ENCODE measurements at places on chromosomes 3 and 15. TPM values are rescaled to one million over a fixed set of nuclear protein-coding genes. Genes with fewer than 3 reads are reported as not detected.
A peak's percentile ranks its signal among the peaks of the same experiment; 100 is the strongest.

- H3K4me1 ChIP-seq = no peaks in the 10 kb centered on the region
- H3K4me3 ChIP-seq = no peak overlapping the region
- H3K36me3 ChIP-seq = no peaks in the 10 kb centered on the region
- H3K27ac ChIP-seq = no peak overlapping the region
- H3K27me3 ChIP-seq = peaks cover 25% of the 10 kb centered on the region
Measured at GRCh38 chr15:91302588-91303439, 202.8 kb downstream of the SV2B start.

- H3K4me1 ChIP-seq = no peaks in the 10 kb centered on the region
- H3K27ac ChIP-seq = no peak overlapping the region
- H3K4me3 ChIP-seq = no peak overlapping the region
- no peaks in the 10 kb centered on the region for H3K36me3 ChIP-seq
- peaks cover 6% of the 10 kb centered on the region for H3K27me3 ChIP-seq
- no peak for DNase-seq
Measured at GRCh38 chr3:112273536-112273935, 20.5 kb downstream of the SLC9C1 start.

DNA sequence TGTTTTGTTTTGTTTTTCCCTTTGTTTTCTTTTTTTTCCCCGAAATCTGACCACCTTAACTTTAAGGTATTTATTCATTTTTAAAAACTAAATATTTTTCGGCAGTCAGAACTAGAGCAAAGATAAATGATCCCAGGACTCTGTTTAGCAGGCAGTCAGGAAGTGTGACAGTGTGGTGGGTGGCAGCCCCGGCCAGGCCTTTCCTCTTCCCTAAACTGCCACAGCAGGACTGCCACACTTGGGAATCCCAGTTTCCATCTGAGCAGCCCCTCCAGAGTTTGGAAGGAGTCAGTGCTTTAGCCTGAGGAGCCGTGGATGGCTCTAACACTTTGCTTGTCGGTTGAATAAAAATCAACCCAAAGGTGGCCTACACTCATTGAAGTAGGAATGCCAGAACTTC is 6.9 kb downstream of the CCRL2 start:
- H3K4me3 ChIP-seq = no peak overlapping the region
- H3K36me3 ChIP-seq = no peaks in the 10 kb centered on the region
- H3K4me1 ChIP-seq = peaks cover 2% of the 10 kb centered on the region
- no peak overlapping the region for H3K27ac ChIP-seq

DNA sequence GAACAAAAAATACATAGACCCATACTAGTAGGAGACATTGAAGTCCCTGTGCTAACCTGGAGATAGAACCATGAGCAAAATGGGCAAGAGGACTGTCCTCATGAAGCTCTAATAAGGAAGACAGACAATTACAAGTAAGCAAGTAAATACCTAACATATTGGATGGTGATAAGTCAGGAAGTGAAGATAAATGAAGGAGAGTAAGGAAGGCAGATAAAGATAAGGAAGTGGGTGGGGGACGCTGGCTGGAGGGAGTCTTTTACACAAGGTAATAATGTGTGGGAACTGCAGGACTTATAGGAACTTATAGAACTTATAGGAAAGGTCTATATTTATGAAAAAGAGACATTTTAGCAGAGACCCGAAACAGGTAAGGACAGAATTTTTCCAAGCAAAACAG is 148.9 kb upstream of the ABI3BP start:
- no peak overlapping the region for H3K4me3 ChIP-seq
- no peaks in the 10 kb centered on the region for H3K27me3 ChIP-seq
- DNase-seq = no peak
- H3K27ac ChIP-seq = no peak overlapping the region
- H3K36me3 ChIP-seq = no peaks in the 10 kb centered on the region
- H3K4me1 ChIP-seq = no peaks in the 10 kb centered on the region

- peak; percentile 39 for DNase-seq
- peaks cover 6% of the 10 kb centered on the region for H3K4me1 ChIP-seq
- H3K27ac ChIP-seq = no peak overlapping the region
- no peaks in the 10 kb centered on the region for H3K27me3 ChIP-seq
Measured at GRCh38 chr3:138412821-138413551, 21.4 kb upstream of the ESYT3 start.

Gene CHRFAM7A
- total RNA-seq = not detected

- no peaks in the 10 kb centered on the region for H3K4me1 ChIP-seq
- H3K36me3 ChIP-seq = no peaks in the 10 kb centered on the region
- peaks cover 4% of the 10 kb centered on the region for H3K27me3 ChIP-seq
- no peak for DNase-seq
- H3K4me3 ChIP-seq = no peak overlapping the region
Measured at GRCh38 chr3:65091565-65091964, 403.8 kb upstream of the ADAMTS9 start.

Gene CMTM7
- 3.4 TPM for total RNA-seq

Gene COLQ
- total RNA-seq = 0.18 TPM

Gene IL16
- total RNA-seq = 0.18 TPM

- H3K27ac ChIP-seq = no peak overlapping the region
- H3K4me1 ChIP-seq = peaks cover 4% of the 10 kb centered on the region
- H3K4me3 ChIP-seq = no peak overlapping the region
- peak; percentile 54 for DNase-seq
- peaks cover 4% of the 10 kb centered on the region for H3K36me3 ChIP-seq
Measured at GRCh38 chr15:52331490-52332240, 36.1 kb upstream of the MYO5C start.
